ENCODE measurements at places on chromosomes 2 and 18.
A peak's percentile ranks its signal among the peaks of the same experiment; 100 is the strongest.

GRCh38 chr2:125543968-125544514, 1111.9 kb upstream of the GYPC start:
- no peak for DNase-seq

- no peak for DNase-seq
Observed at GRCh38 chr2:633371-633770, 43.8 kb downstream of the TMEM18 start.

DNA sequence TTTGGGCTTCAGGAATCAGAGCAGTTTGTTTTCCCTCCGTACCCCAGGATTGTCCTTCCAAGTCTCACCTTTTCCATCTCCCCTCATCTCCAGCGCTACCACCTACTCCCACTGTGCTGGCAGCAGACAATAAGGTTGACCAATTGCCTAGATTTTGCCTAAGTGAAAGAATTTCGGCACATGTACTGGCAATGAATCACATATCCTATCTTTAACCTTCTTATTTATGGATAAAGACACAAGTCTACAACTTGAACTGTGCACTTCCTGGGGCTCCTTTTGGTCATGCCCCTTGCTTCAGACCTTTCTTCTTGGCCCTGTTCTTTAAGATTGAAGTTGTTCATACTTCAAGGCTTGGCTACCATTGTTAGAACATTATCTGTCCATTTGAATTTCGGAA, 71.4 kb downstream of the KCMF1 start:
- DNase-seq, result no peak

- DNase-seq, result no peak
Observed at GRCh38 chr2:197498235-197498936, 1.3 kb downstream of the HSPD1 start.

GRCh38 chr2:151972241-151973012, 126.4 kb downstream of the CACNB4 start:
- DNase-seq, result no peak

GRCh38 chr2:62568983-62569837, 63.2 kb upstream of the TMEM17 start:
- DNase-seq, result no peak

GRCh38 chr18:3056311-3056710, 43.4 kb upstream of the LPIN2 start:
- DNase-seq, result no peak

- DNase-seq, result peak; percentile 64
Observed at GRCh38 chr18:50401888-50402287, 27.0 kb downstream of the SKA1 start.

- DNase-seq, result no peak
Observed at GRCh38 chr2:8334866-8335325, 347.0 kb upstream of the ID2 start.

DNA sequence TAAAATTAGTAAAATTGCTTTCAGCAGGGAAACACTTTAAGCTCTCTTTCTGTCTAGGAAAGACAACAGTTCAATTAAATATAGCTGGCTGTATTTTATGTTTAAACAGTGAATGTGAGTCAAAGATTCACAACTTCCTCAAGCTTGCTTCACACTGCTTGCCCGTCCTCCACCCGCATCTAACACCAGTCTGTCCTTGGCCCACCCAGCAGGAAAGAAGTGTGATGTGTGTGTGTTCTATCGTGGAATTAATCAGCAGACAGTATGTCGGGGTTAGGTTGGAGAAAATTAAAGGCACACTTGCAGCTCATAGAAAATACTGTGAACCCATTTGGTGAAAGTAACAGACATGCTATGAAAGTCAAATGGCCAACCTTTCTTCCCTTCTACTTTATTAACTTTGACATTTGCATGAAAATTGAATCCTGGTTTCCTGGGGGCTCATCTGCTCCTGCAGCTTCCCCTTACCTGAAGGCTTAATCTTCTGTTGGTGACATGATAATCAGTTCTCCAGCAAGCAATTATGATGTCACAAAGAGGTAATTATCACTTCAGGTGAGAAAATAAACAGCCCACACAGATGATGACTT, 182.0 kb downstream of the UXS1 start:
- no peak for DNase-seq

GRCh38 chr2:204264621-204265140, 280.6 kb upstream of the PARD3B start:
- DNase-seq, result no peak

DNA sequence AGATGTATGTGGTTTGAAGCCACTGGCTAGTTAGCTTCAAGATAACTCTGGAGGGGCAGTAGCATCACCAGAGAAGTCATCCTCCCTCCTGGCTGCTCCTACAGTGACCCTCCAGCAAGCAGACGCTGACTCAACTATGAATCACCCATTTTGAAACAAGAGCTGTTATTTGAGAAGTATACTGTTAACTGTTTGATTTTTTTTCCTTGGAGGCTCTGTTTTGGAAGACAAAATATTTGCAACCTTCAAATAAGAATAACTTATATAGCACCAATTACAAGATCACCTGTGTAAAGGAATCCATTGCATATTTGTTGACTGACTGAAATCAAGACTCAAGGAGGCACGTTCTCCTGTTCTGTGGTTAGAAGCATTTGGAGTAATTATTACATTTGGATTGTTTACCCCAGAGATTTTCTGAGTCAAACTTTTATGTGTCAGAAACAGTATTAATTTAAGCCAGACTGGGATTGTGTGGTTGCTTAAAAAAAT, 313.8 kb downstream of the MTX2 start:
- DNase-seq, result no peak

GRCh38 chr2:144358979-144359541, 160.9 kb downstream of the ZEB2 start:
- no peak for DNase-seq

- DNase-seq, result no peak
Observed at GRCh38 chr2:42063431-42064171, 15.8 kb downstream of the PKDCC start.

GRCh38 chr2:241129086-241129871, 20.0 kb downstream of the PASK start:
- no peak for DNase-seq

DNA sequence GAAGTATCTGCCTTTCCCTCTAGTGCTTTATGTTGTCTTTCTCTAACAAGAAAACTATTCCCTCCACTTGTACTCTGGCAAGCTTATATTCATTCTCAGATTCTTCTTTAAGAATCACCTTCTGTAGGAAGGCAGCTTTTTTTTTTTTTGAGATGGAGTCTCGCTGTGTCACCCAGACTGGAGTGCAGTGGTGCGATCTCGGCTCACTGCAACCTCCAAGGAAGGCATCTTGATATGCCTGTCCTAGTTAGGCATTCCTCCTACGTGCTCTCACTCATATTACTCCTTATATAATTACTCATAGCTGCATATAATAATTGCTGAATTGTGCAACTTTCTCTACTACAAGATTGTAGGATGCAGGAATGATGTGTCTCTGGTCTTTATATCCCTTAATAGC, 15.8 kb downstream of the NDUFS1 start:
- DNase-seq, result no peak

GRCh38 chr2:11998218-11998617, 251.8 kb downstream of the LPIN1 start:
- peak; percentile 56 for DNase-seq

GRCh38 chr2:84778911-84779690, 101.8 kb downstream of the TRABD2A start:
- DNase-seq, result no peak

DNA sequence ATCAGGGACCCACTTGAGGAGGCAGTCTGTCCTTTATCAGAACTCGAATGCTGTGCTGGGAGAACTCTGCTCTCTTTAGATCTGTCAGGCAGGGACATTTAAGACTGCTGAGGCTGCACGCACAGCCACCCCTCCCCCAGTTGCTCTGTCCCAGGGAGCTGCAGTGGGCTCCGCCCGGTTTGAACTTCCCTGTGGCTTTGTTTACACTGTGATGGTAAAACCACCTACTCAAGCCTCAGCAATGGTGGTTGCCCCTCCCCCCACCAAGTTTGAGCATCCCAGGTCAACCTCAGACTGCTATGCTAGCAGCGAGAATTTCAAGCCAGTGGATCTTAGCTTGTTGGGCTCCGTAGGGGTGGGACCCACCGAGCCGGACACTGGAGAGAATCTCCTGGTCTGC, 11.8 kb upstream of the LHCGR start:
- DNase-seq, result no peak

GRCh38 chr2:23246992-23247683, 137.8 kb upstream of the KLHL29 start:
- DNase-seq, result no peak

DNA sequence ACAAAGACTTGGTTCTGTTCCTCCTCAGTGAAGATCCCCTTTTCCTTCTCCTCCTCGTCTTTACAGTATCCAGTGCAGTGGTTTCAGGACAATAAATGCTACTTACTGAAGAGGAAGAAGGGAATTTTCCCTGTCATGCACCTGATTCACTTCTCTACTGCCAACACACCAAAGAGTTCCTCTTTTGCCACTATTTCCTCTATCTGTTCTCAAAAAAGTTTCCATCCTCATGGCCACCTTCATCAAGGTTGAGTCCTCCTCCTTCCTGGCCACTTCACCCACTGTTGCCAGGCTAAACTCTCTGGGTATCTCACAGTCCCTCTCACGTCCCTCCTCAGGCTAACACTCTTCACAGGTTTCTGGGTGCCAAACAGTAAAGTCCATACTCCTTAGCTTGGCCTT, 41.7 kb downstream of the PLEKHM3 start:
- DNase-seq, result no peak

GRCh38 chr2:15971351-15971750, 31.0 kb downstream of the MYCN start:
- DNase-seq, result no peak

- peak; percentile 36 for DNase-seq
Observed at GRCh38 chr2:180980943-180981911, 822 bp downstream of the UBE2E3 start.

- no peak for DNase-seq
Observed at GRCh38 chr2:122328816-122329215, 573.4 kb downstream of the TSN start.

DNA sequence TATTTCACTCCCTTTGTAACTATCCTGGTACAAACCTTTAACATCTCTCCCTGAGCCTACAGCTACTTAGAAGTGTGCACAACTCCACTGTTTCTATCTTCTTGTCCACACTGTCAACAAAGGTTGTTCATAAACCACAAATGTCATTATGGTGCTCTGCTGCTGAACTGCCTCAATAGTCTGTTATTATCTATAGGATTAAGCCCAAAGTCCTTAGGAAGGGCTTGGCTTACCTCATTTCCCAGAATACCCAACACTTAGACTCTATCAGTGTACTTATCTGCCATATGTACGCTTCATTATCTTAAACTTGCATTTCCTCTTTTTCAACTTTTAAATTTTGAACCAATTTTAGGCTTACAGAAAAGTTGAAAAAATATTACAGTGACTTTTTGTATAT, 94.2 kb downstream of the HNMT start:
- no peak for DNase-seq

DNA sequence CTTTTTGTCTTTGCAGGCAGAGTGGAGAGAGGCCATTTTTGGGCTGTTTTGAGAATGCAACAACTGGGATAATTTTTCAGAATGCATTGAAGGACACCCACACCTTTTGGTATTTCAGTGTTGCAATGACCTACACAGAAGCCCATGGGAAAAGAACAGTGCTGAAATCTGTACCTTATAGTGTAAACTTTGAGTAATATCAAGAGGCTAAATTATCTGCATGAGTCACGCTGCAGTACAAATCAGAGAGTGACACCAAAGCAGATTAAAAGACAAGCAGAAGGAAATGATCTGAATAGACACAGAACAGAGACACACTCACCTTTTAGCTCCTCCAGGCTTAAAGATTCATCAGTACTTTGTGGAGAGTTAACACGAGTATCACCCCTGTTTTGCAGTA, 265.3 kb downstream of the PAX3 start:
- no peak for DNase-seq

DNA sequence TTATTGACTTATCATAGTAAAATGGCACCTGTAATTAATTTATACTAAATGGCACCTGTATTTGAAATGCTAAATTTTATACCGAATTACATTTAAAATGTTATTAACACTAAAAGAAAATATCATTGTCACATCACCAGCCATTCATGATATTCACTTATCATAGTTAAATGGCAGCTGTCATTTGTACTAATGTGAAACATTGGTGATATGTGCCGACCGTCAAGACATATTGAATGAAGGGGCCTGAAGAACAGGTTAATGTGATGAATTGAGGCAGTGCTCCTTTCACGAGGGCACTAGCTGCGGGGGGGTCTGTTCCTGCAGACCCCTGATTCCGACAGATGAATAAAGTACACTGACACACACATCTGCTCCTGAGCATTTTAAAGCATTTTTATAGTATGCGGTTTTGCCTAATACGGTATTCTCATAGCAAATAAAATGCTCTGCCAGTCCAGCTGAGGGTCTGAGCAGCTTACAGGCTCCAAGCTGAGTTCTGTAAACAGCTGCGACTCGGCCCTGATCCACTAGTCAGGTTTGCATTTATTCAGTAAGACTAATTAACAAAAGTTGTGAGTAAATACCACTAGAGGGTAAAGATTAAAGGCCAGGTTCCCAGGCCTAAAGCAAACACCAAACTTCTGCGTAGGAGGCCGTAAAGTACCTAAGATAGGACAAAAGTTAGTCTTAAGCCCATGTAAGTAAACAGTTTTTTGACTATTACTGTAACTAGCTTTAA, 593.4 kb upstream of the NETO1 start:
- DNase-seq, result no peak

GRCh38 chr2:197847651-197848401, 43.4 kb downstream of the PLCL1 start:
- DNase-seq, result peak; percentile 60

- no peak for DNase-seq
Observed at GRCh38 chr2:127108090-127108523, 1.2 kb upstream of the BIN1 start.

DNA sequence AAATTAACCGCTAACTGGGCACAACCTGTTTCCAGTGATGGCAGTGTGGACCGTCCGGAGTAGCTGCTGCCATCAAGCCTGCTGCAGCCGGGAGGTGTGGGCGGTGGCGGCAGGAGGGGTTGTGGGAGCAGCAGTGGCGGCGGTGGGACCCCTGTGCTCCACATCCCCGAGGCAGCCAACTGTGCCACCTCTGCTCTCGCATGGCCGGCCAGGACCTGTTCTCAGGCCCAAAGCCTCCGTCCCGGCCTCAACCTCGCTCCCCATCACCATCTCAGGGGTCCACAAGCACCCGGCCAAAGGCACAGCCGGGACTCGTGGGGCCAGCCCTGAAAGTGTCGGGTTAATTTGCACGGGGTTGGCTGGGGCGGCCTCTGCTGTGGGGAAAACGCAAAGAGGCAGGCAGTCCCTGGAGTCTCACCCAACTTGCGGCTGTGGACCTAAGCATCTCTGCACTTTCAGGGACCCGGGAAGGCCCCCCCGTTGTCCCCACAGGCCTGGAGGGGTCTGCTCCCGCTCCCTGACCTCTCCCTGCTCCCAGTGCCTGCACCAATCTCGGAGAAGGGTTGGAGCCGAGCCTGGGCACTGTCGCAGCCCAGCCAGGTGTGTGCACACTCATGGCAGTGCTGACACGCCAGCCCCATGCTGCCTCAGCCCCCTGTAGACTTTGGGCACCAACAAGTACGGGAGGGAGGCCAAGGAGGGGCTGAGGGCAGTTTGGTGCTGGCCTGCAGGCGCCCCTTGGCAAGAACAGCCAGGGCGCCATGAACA, 44.4 kb upstream of the PEX13 start:
- no peak for DNase-seq

All from DND-41 (cell line).